Stimulated activated CD8-positive, alpha-beta memory T cell treated with anti-CD3 and anti-CD28 coated beads, Interleukin-7, amount 100 ng/mL, for 4 hours (primary cell): ENCODE measurements at places on chromosomes 4 and X.

GRCh38 chr4:148515248-148515647, 73.0 kb upstream of the NR3C2 start:
- DNase-seq = no peak

GRCh38 chr4:159012381-159012780, 90.5 kb upstream of the RAPGEF2 start:
- no peak for DNase-seq

GRCh38 chr4:19803406-19803805, 448.3 kb upstream of the SLIT2 start:
- no peak for DNase-seq

- DNase-seq = no peak
These were observed 5.8 kb downstream of the DGAT2L6 start for GRCh38 chrX:70183091-70183490.

DNA sequence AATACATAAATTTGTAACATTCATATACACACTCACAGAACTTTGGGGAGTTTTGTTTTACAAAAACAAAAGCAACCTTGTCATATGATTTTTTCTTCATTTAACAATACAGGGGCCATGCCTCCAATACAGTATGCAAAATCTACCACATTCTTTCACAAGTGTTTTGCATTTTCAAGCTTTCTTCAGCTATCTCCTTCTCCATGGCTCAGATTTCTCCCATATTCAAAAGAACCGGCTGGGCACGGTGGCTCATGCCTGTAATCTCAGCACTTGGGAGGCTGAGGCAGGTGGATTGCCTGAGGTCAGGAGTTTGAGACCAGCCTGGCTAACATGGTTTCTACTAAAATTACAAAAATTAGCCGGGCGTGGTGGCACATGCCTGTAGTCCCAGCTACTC, 4.1 kb downstream of the TEX13B start:
- no peak for DNase-seq
